H1 (cell line): ENCODE measurements at places on chromosomes 3 and 15. TPM values are rescaled to one million over a fixed set of nuclear protein-coding genes. Genes with fewer than 3 reads are reported as not detected.

Gene PRSS50
- 0.71 and 1.1 TPM in 2 replicates for polyA plus RNA-seq

Gene BNC1
- 0.53 and 2.1 TPM in 2 replicates for polyA plus RNA-seq

Gene GOLGA8H
- 0.26 and 0.49 TPM in 2 replicates for polyA plus RNA-seq

Gene MORC1
- polyA plus RNA-seq, result not detected in 2 replicates

Gene CKMT1B
- 91.3 and 111 TPM in 2 replicates for polyA plus RNA-seq

Gene FSIP1
- 0.08 and 0.18 TPM in 2 replicates for polyA plus RNA-seq

DNA sequence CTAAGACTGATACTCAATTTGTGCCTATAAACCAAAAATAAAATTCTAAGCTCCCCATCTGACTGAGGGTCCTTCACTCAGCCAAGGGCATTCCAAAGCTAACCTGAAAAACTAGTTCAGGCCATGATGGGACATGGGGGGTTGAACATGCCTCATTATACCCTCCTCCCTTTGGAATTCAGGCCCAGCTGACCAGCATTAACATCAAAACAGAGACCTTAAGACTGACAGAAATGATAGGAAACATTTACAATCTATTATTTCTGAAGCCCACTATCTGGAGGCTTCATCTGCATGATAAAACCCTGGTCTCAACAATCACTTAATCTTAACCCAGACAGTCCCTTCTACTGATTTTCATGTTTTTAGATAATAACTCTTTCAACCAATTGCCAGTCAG is 140.4 kb downstream of the ANO10 start:
- peaks cover 4% of the 10 kb centered on the region for H3K27me3 ChIP-seq
- peak overlapping the region; percentile 18; the same call in 1 of the 2 replicates for H3K4me3 ChIP-seq
- no peak overlapping the region for H3K27ac ChIP-seq
- DNase-seq, result no peak
- no peaks in the 10 kb centered on the region for H3K36me3 ChIP-seq

DNA sequence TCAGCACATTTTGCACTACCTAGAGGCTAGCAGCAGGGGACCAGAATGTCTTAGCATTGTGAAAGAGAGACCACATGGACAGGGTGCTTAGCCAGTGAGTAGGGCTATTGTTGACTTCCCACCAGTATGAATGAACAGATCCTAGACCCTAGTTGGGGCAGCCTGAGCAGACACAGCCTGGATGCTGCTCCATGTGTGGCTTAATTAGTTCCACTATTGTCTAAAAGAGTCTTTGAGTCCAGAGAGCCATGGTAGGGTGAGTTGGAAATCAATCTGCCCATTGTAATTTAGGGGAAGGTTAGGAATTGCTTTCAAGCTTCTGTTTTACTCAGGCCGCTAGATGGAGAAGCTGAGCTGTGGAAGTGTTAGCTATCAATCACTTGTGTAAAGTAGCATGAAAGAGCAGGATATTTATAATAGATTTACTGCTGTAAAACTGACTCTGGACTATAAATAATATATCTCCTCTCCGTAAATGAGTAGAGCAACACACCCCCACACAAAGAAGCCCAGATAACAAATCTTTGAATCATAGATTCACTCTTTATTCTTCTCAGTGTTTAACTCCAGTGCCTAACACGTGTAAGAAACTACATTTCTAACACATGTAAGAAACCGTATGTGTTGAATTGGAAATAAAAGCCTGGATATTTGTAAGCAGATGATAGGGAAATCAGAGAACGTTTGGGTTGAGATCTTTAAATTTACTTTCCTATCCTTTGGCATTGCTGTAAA is 4.1 kb upstream of the GCSAM start:
- H3K4me1 ChIP-seq, result peaks cover 3% of the 10 kb centered on the region
- H3K27ac ChIP-seq, result peak overlapping the region; percentile 49; the same call in 1 of the 2 replicates
- no peaks in the 10 kb centered on the region for H3K27me3 ChIP-seq
- H3K36me3 ChIP-seq, result no peaks in the 10 kb centered on the region

DNA sequence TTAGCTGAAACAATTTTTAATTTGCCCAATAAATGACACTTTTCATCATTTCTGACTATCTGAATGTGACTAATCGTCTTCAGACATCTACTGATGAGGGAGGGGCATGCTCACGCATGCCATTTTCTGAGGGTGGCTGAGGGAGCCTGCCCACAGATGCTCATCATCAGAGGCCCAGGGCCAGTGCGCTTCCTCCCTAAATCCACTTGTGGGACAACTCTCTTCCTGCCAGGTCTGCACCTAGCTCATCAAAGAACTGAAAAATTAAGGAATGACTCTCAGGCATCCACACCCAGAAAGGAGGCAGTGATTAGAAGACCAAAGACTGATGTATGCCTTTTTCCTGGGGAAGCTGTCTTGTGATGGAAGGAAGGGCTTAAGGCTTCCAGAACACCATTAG is 22.8 kb downstream of the RTP3 start:
- H3K4me3 ChIP-seq, result no peak overlapping the region
- H3K27ac ChIP-seq, result no peak overlapping the region
- H3K27me3 ChIP-seq, result no peaks in the 10 kb centered on the region
- DNase-seq, result no peak

DNA sequence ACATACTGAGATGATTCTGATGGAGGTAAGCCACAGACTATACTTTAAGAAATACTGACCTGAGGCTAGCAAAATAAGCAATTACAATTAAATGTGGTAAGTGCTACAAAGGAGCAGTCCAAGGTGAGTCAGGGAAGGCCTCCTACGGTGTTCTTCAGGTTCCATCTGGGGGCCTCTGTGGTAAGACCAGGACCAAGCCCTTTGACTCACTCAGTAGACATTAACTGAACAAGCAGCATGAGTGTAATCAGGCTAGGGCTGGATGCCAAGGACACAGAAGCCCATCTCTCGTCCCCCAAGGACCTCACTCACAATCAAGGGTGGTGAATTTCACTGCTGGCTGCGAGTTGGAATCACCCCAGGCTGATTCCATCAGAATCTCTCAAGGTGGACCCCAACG is 37.3 kb downstream of the DZIP1L start:
- no peaks in the 10 kb centered on the region for H3K27me3 ChIP-seq
- no peak for DNase-seq

GRCh38 chr3:190385731-190386688 is 2.0 kb upstream of the CLDN16 start:
- no peak overlapping the region for H3K27ac ChIP-seq
- no peak overlapping the region for H3K4me3 ChIP-seq
- H3K36me3 ChIP-seq, result no peaks in the 10 kb centered on the region
- H3K27me3 ChIP-seq, result no peaks in the 10 kb centered on the region
- peaks cover 3% of the 10 kb centered on the region for H3K4me1 ChIP-seq

DNA sequence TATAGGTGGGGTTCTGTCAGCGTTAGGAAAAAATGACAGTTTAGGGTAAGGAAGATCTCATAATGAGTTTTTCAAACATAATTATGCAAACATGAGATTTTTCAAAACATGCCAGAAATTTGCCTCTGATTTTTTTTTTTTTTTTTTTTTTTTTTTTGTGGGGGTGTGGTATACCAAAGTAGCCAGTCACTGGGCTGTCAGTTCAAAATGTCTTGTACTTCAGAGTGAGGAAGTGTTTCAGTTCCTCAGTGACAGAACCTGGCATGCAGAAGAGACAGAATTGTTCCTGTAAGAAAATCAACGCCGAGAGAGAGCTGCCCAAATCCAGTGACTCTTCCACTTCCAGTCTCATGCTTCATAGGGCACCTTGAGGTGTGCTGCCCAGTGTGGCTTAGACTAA is 9.7 kb downstream of the NCBP2 start:
- no peaks in the 10 kb centered on the region for H3K4me1 ChIP-seq
- no peak overlapping the region for H3K4me3 ChIP-seq
- peaks cover 62% of the 10 kb centered on the region for H3K36me3 ChIP-seq
- no peaks in the 10 kb centered on the region for H3K27me3 ChIP-seq

DNA sequence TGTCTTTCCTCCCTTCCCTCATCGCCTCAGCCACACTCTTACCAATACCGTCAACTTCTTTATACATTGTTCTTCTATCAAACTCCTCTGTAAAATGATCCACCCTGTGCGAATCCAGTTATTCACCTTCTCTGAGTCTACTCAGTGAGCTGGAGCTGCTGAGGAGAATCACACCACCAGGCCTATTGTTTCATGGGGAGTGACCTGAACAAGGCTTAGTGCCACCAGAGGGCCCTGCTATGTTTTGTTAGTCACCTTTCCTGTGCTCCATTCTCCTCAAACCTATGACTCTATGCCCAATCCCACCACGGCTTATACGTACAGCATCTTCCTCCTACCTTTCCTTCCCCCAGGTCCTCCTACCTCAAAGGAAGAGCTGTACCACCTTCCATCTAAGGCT is 50.4 kb upstream of the MED12L start:
- no peak overlapping the region for H3K4me3 ChIP-seq
- H3K27me3 ChIP-seq, result no peaks in the 10 kb centered on the region
- no peak overlapping the region for H3K27ac ChIP-seq
- DNase-seq, result no peak
- H3K4me1 ChIP-seq, result no peaks in the 10 kb centered on the region

DNA sequence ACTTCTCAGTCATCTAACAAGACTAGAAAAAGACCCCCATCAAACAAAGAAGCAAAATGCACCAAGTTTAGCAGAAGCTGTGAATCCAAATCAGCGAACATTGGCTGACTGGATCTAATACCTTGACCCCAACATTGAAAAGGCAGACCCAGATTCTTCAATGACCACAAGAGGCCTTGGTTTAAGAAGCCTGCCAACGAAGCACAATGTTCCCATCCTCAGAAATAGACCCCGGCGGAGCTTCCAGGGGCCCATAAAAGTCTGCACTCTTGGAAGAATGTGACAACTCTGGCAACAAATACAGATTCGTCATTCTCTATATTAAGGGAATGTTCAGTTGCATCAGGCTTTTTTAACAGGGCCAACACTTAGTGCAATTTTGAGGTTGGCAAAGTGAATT is 112.8 kb upstream of the BCL6 start:
- no peak overlapping the region for H3K27ac ChIP-seq
- H3K4me3 ChIP-seq, result no peak overlapping the region
- no peaks in the 10 kb centered on the region for H3K27me3 ChIP-seq
- DNase-seq, result no peak
- H3K4me1 ChIP-seq, result no peaks in the 10 kb centered on the region

DNA sequence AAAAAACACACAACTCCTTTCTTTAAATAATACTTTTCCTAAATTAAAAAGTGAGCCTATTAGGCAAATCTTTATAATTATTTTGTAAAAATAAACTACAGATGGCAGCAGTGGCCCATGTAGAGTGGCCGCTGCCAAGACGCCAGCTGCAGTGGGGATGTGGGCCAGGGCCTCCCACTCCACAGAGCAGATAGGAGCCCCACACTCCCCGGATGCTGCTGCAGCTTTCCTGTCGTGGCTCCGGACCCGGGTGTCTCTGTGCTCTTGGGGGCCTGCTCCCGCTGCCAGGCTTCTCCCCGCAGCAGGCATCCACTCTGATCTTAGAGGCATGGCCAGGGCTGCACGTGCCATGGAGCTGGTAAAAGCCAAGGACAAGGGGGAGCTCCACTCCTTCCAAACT is 67.5 kb downstream of the PROS1 start:
- no peak for DNase-seq
- no peak overlapping the region for H3K4me3 ChIP-seq
- no peaks in the 10 kb centered on the region for H3K36me3 ChIP-seq
- no peaks in the 10 kb centered on the region for H3K27me3 ChIP-seq
- no peak overlapping the region for H3K27ac ChIP-seq

DNA sequence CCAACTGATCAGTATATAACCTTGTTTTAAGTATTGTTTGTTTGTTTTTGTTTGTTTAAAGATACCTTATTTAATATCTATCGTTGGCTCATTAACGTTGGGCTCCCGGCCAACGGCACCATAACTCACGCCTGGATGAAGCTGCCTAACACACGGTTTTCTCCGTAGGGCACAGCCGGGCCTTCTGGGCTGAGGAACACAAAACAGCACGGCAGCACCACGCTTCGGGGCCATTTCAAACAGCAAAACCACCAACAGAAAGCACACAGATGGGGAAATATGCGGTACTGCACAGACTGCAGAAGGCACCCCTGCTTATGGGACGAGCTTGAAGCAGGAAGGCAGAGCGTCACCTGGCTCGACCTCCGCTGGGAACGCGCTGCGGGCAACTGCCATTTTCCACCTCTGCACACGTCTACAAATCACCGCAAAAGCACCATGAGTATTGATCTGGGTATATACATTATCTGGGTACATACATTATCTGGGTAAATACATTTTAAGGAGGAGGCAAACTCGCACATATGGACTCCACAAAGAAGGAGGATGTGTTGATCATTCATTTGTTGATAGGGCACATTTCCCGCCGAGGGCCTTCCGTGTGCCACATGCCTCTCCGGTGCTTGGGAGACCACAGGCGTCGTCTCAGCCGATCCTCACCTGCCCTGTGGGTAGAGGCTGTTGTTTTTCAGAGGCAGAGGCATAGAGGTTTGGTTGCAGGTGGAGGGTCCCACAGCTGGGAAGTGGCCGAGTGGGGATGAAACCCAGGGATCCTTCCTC is 123.7 kb upstream of the ATP2B2 start:
- H3K4me1 ChIP-seq, result peaks cover 2% of the 10 kb centered on the region; the same call in 1 of the 2 replicates
- DNase-seq, result no peak
- H3K36me3 ChIP-seq, result no peaks in the 10 kb centered on the region
- no peak overlapping the region for H3K4me3 ChIP-seq
- no peaks in the 10 kb centered on the region for H3K27me3 ChIP-seq

GRCh38 chr15:46589088-46589487 is 954.3 kb downstream of the SQOR start:
- H3K36me3 ChIP-seq, result no peaks in the 10 kb centered on the region
- no peak overlapping the region for H3K27ac ChIP-seq
- no peaks in the 10 kb centered on the region for H3K27me3 ChIP-seq
- H3K4me1 ChIP-seq, result no peaks in the 10 kb centered on the region
- no peak for DNase-seq

DNA sequence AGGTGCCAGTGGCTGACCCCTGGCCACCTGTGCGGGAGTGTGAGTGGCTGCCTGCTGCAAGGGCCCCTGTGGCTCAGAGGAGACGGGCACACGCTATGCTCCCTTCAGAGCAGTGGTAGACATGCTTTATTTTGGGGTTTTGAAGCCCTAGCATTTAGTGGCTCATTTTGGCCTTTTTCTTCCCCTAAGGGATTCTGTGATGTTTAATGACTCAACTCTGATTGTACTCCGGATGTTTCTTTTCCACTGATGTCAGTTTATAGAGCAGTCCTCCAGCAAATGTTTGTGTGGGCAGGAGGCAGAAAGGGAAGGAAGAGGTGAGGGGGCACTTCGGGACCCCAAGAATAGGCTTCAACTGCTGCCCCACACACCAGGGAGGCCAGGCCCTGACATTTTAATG is 288.9 kb upstream of the C2CD4B start:
- no peak overlapping the region for H3K4me3 ChIP-seq
- DNase-seq, result no peak
- H3K36me3 ChIP-seq, result no peaks in the 10 kb centered on the region
- H3K27ac ChIP-seq, result no peak overlapping the region
